HT-29 (cell line): ENCODE measurements at places on chromosomes 12 and 14. TPM values are rescaled to one million over a fixed set of nuclear protein-coding genes. Genes with fewer than 3 reads are reported as not detected.
A peak's percentile ranks its signal among the peaks of the same experiment; 100 is the strongest.

GRCh38 chr12:88957358-88957757 lies 377.1 kb upstream of the KITLG start:
- DNase-seq, result no peak

- peak; percentile 88 for DNase-seq
These were observed 1.6 kb downstream of the SUDS3 start for GRCh38 chr12:118377884-118378470.

DNA sequence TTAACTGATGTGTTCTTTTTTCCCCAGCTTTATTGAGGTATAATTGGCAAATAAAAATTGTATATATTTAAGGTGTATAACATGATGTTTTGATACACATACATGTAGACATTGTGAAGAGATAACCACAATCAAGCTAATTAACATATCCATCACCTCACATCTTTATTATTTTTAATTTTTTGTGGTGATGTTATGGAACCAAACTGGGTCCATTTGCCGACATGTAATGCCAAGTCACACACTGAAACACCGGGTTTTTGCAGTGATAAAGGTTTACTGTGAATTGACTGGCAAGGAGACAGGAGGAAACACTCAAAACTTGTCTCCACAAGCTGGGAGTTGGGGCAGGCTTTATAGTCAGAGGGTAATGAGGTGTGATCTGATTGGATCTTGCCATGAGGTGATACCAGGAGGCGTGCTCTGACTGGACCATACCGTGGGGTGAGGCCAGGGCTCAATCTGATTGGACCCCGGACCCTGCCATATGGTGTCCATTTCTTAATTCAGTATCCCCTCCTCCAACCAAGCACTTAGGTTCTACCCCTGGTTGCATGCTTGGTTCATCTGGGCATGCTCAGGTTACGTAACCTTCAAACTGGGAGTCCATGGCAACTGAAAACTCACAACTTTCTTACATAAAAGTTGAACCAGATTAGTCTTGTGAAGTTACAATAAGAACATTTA lies 11.8 kb upstream of the WSCD2 start:
- DNase-seq, result no peak

DNA sequence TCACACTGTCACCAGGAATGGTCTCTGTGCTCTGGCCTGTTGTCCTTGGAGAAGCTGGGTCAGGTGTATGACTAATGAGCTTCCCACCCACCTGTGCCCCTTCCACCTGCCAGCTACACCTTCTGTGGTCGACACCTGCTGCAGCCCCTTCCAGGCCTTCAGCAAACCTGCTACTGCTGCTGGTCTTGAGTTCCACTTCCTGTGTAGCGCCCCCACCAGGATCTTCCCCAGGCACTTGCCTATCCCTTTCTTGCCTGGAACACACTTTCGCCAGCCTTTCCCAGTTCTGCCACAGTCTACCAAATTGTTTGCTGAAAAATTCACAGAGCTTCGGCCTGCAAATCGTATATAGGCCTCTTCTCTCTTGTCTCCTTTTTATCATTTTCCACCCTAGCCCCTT lies 75.3 kb downstream of the CRACR2A start:
- no peak for DNase-seq

DNA sequence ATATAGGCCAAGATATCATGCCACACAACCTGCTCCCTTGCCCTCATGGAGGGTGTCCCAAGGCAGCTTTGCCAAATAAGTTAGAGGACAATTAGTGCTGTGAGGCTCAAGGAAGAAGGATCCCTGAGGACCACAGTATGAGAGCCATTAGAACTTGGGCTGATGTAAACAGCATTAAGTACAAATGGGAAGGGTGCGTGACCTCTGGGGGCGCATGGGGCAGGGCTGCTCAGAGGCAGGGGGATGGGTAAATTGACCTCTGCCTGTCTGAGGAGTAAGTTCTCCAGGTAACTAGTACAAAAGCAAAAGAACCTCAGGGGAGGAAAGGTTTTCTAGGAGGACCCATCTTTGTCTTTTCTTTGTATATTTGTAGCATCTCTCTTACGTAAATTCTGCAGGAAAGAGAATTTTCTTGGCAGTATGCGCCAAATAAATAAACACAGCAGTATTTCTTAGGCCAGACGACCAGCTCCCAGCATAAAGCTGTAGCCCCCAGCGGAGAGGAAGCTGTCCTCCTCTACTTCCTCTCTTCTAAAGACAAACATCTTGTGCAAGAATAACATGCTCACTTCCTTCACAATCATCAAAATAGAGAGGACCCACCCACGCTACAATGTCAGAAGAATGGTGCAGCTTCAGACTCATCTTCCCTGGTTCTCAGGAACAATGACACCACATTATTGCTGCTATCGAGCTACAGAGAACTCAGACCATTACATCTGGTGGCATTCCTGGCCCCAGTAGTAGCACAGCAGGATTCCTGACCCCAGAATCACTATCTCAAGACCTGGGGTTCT lies 16.4 kb upstream of the VWF start:
- DNase-seq, result no peak

DNA sequence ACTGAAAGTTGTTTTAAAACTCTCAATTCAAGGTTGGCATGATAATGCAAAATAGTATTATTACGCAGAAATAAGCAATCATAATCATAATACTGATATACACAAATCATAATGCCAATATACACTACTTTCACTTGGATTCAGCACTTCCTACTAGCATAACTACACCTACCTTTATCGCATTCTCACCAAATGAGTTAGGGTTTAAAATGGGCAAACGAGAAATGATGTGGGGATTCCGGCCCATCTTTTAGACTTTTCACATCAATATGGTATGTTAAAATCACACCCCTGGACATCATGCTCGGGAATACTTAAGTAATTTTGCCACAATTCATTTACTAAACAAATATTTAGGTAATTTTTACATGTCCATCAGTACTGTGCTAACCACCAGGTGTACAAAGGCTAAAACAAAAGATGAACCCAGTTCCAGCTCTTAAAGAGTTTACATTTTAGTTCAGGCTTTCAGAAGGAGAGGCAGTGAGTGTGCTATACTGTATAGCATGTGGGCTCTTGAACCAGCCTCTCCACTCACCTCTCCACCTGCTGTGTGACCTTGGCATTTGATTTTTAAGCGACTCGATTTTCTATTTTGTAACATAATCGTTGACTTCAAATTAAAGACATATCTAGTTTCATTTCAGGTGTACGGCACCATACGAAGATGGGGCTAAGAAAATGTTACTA lies 1.1 kb upstream of the USP15 start:
- no peak for DNase-seq

DNA sequence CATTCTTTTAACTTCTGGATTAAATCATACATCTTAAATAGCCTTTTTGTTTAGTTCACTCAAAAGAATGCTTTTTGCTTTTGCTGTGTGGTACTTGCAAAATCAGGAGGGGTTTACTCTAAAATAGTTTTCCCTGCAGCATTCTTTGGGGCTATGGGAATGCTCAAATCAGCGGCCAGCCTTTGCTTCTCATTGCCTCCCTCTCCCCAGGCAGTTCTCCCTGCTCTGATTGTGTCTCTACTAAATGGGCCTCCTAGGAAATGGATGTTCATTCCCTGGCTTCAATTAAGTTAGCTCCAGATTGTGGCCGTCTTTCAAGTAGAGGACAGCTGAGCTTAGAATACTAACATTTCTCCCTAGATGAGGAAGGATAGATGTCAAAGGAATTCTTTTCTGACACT lies 4.4 kb downstream of the TULP3 start:
- DNase-seq, result no peak

DNA sequence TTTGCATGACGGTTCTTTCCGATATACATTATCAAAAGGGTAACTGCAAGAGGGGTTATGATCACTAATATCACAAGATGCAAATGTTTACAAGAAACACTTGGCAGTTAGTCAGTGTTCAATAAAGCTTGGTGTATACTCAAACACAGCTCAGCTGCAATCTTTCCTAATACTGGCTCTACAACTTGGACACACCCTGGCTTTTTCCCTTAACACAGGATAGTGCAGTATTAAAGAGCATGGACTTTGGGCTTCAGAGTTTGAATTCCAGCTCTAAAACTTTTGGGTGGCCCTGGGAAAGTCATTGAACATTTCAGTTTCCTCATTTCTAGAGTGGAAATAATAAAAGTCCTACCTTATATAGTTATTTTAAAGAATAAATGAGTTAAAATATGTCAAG lies 107.0 kb downstream of the HECTD4 start:
- no peak for DNase-seq

- no peak for DNase-seq
These were observed 35.8 kb downstream of the GPR19 start for GRCh38 chr12:12660201-12660600.

GRCh38 chr12:117063162-117063911 lies 35.9 kb downstream of the TESC start:
- no peak for DNase-seq

DNA sequence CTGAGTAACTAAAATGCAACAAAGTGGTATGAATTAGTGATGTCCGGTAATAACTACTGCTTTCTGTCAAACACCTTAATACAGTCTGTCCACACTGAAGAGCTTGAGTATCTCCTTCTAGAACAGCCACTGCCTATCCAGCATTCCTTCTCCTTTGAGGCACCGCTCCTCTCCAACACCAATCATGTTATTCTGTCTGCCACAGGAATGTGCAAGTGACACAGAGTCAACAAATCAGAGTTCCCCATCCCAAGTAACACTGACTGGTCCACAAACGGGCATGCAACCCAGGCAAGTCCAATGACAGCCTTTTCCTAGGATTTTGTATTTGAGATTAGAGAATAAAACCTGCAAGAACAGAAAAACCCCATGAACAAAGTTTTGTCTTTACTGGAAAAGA lies 3.8 kb downstream of the GXYLT1 start:
- DNase-seq, result peak; percentile 47

GRCh38 chr12:47941871-47942613 lies 21.4 kb upstream of the TMEM106C start:
- DNase-seq, result no peak

DNA sequence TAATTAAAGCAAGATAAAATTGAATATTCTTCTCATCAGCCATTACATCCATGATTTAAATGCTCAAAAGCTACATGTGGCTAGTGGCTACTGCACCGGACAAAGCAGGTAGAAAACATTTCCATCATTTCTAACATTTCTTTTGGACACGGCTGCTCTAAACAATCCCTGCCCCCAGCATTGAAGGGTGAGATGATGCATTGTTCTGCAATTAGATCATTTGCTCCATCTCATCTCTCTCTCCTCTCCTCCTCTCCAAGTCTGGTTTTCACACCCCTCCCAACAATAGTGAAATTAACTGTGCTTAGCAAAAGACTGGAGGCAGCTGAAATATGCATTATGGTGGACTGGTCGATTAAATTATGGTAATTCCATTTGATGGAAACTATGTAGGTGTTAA lies 288.5 kb downstream of the KSR2 start:
- no peak for DNase-seq

- no peak for DNase-seq
These were observed 164.1 kb upstream of the CDKN3 start for GRCh38 chr14:54232735-54233134.

Gene ADAMTS20
- total RNA-seq, result not detected in 2 replicates

Gene TAS2R14
- 1.4 and 1.8 TPM in 2 replicates for total RNA-seq

Gene TEAD4
- 51.0 and 54.4 TPM in 2 replicates for total RNA-seq

Gene KIF26A
- total RNA-seq, result not detected in 2 replicates

Gene ASPG
- not detected in 2 replicates for total RNA-seq

Gene RPGRIP1
- 0.05 and 0.33 TPM in 2 replicates for total RNA-seq

Gene RNASE1
- total RNA-seq, result 0.37 and 7.7 TPM in 2 replicates

Gene PZP
- total RNA-seq, result not detected in 2 replicates

Gene GALNT16
- not detected in 2 replicates for total RNA-seq

Gene LHX5
- not detected in 2 replicates for total RNA-seq
